Fibroblast of the conjunctiva (primary cell): ENCODE measurements at places on chromosomes 12 and 14.

DNA sequence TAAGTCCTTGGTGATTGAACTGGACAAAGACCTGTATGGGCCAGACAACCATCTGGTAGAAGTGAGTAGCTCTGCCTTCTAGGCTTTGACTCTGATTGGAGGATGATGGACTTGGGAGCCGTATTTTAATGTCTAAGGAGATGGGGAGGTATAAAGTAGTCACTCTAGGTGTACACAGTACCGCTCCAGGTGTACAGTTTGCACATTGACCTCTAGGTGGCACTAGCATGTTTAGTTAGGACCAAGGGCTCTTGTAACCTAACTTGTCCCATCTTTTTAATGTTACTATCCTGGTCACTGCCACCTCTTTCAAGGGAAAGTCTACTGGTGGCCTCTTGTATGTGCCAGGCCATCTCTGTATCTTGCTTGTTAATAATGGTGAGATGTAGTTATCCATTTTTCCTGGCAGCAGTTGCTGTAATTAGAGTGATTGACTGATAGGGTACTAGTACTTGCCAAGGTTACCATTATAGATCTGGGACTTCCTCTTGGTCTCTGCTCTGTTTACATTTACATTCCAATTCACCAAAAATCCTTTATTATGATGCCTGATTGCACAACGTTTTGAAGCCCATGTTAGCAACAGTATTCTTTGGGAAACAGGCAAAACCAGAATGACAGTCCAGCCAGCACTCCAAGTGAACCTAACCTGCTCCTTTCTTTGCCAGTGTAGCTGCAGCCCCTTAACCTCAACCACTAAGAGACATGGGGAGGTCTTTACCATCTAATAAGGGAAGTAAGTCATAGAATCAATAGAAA lies 3.6 kb downstream of the SMARCD1 start:
- DNase-seq, result no peak

DNA sequence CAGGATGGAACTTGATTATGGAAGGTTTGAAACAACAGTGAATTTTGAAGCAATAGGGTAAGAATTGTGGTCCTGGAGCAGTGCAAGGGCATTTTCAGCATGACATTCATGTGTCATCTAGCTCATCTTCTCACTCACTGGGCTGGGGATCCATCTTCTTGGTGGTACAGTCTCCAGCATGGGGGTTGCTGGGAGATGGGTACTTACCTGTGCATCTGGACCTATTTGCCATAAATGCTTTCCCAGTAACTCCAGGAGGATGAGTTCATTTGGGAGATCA lies 7.2 kb downstream of the HSP90AA1 start:
- DNase-seq, result no peak

DNA sequence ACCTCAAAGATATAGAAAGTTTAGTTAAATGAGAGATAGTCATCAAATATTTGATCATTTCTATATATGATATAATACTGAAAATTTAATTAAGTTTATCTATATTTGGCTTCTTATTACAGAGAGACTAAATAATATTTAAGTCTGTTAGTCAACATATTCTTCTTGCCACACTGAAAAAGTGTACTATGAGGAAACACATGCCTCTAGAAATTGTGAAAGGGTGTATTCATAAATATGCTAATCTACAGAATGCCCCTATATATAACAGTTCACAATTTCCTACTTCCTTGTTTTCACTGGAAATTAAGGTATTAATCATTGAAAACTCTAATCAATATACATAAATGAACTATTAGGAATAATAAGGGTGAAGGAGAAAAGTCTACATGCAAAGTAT lies 31.4 kb upstream of the ETV6 start:
- DNase-seq, result no peak

DNA sequence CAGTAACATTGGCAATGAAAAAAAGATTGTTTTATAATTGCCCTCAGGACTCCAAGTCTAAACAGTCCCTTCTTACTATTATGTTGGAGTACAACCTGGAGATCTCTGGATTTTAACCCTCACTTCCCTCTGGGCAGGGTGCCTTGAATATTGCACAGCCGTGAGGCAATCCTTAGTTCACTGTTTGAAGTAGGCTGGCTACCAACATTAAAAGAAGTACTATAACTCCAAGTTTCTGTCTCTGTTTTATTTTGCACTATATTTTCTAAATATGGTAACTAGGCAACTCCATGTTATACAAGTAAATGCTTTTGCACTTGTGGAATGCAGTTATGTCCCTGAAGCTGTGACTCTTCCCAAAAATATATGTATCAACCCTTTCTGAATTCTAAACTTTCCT lies 490.7 kb downstream of the EGLN3 start:
- no peak for DNase-seq

DNA sequence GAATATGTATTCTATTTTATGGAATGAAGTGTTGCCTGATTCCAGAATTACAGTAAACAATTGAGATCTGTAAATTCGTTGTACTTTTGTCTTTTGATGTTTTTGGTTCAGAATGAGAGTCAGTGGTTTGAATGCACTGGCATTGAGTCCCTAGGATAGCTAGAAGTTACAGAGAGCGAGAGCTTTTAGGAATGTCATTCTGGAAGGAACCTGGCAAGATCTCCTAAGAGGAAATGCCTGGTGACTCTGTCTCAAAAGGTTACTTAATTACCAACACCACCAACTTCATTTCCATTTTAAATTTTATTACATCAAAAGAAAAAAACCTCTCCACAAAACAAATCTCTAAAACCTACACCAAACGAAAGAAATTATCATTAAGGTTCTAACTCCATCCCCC lies 6.0 kb upstream of the CEBPE start:
- no peak for DNase-seq

GRCh38 chr14:88005050-88005481 lies at the start of gene GPR65:
Gene GPR65, plus strand, starts transcription at chr14:88005135. Its CDS starts 5,713 bp downstream, at chr14:88010848.
- DNase-seq, result no peak

DNA sequence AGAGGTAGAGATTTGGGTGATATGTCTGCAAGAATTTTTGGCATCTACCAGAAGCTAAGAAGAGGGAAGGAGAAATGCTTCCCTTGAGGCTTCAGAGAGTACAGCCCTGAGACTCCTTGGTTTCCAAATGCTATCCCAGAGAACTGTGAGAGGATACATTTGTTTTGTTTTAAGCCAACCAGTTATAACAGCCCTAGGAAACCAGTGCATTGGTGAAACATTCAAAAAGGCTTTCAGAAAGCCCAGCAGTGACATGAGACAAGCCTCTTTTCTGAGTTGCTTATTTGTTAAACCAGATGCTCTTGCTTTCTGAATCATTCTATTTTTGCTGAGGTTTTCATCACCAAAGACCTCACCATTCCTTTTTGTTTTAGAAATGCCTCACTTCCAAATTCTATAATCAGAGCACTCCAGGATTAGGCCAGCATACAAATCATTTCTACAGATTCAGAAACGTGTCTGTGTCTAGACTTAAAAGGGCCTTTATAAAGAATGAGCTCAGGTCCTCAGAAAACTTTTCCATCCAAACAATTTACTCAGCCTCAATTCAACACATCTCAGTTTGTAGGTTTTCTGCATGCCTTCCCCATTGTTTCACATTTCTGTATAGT lies 1617.8 kb upstream of the FLRT2 start:
- DNase-seq, result no peak

- no peak for DNase-seq
These were observed 219.2 kb downstream of the PDZRN4 start for GRCh38 chr12:41407232-41407799.

DNA sequence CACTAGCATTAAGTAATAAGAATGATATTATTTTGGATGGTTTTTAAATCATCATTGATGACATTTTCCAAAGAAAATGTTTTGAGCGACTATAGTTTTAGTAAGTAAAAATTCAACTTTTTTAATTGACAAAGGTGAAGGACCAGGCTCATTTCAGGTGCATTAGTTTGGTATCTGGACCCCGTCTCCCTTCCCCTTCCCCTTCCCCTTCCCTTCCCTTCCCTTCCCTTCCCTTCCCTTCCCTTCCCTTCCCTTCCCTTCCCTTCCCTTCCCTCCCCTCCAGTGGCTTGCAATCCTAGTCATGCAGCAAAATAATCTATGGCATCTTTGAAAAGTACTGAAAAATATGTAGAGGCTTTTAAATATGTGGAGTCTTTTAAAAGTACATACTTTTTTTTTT lies 13.0 kb upstream of the SSPN start:
- DNase-seq, result no peak
